Fibroblast of lung (primary cell): ENCODE measurements at places on chromosomes 4 and X. TPM values are rescaled to one million over a fixed set of nuclear protein-coding genes. Genes with fewer than 3 reads are reported as not detected.

TCEAL5 gene
- not detected in 2 replicates for total RNA-seq

FABP2 gene
- total RNA-seq: not detected in 2 replicates

BCORL1 gene
- 1.3 and 2.8 TPM in 2 replicates for total RNA-seq

OFD1 gene
- 11.3 and 15.5 TPM in 2 replicates for total RNA-seq

SPANXN3 gene
- total RNA-seq: not detected in 2 replicates

SHROOM3 gene
- total RNA-seq: 11.0 and 23.9 TPM in 2 replicates

LUZP4 gene
- not detected in 2 replicates for total RNA-seq

CT45A10 gene
- not detected in 2 replicates for total RNA-seq

SPANXN4 gene
- not detected in 2 replicates for total RNA-seq

TMPRSS11E gene
- not detected in 2 replicates for total RNA-seq

NPFFR2 gene
- total RNA-seq: not detected in 2 replicates

CXCR3 gene
- not detected in 2 replicates for total RNA-seq

F11 gene
- total RNA-seq: not detected in 2 replicates

TBC1D8B gene
- total RNA-seq: 5.4 and 9.1 TPM in 2 replicates

MND1 gene
- 1.0 and 5.8 TPM in 2 replicates for total RNA-seq
